ENCODE measurements at places on chromosomes 6 and 20. TPM values are rescaled to one million over a fixed set of nuclear protein-coding genes. Genes with fewer than 3 reads are reported as not detected.

Gene ENPP3
- 0.37 TPM for total RNA-seq

Gene CLPSL1
- total RNA-seq: not detected

Gene FAM83D
- total RNA-seq: 2.3 TPM

Gene ZNF335
- 11.7 TPM for total RNA-seq

Gene DDR1
- 16.2 TPM for total RNA-seq

Gene PKIG
- total RNA-seq: 88.0 TPM

Gene PTPRT
- under 0.01 TPM for total RNA-seq

Gene OSER1
- total RNA-seq: 37.3 TPM

Gene FOXC1
- total RNA-seq: 0.28 TPM

Gene APOM
- total RNA-seq: 2.8 TPM

Gene MAPK13
- total RNA-seq: 8.1 TPM

Gene TRIM38
- total RNA-seq: 8.1 TPM

Gene JAG1
- total RNA-seq: 26.6 TPM

Gene GGTLC1
- not detected for total RNA-seq

Gene ZSCAN23
- total RNA-seq: 4.4 TPM

Gene BMP5
- total RNA-seq: under 0.01 TPM

Gene PLEKHG1
- total RNA-seq: 2.7 TPM

Gene SOBP
- total RNA-seq: 5.3 TPM

Gene ENPP5
- total RNA-seq: 0.46 TPM

Gene OR2H1
- total RNA-seq: 0.14 TPM

Gene SLC44A4
- not detected for total RNA-seq

Gene NMBR
- total RNA-seq: not detected

Gene ERVFRD-1
- not detected for total RNA-seq

Gene ALDH8A1
- 0.46 TPM for total RNA-seq

Gene SPATA25
- 1.9 TPM for total RNA-seq

Gene CRISP3
- not detected for total RNA-seq

Gene BMP2
- total RNA-seq: 8.8 TPM

Gene EPB41L1
- 24.5 TPM for total RNA-seq

Gene DSN1
- 6.4 TPM for total RNA-seq

Gene PGM3
- 156 TPM for total RNA-seq

Gene VSTM2L
- total RNA-seq: 1.1 TPM

Gene SMPD2
- total RNA-seq: 13.7 TPM

Gene ZNF334
- 2.0 TPM for total RNA-seq

Gene DZANK1
- total RNA-seq: 0.85 TPM

Gene CST1
- not detected for total RNA-seq

Gene CCR6
- not detected for total RNA-seq

Gene FHL5
- not detected for total RNA-seq

Gene GSTA3
- total RNA-seq: not detected

Gene SAMD5
- total RNA-seq: 0.43 TPM

Gene SS18L1
- 10.4 TPM for total RNA-seq

Gene XKR7
- not detected for total RNA-seq

Gene POFUT1
- 39.1 TPM for total RNA-seq

Gene HMGN3
- total RNA-seq: 26.3 TPM

Gene ABCC10
- total RNA-seq: 16.5 TPM

Gene LCA5
- total RNA-seq: 5.0 TPM

Gene IMPG1
- not detected for total RNA-seq

Gene POPDC3
- total RNA-seq: 8.2 TPM

Data from smooth muscle cell of bladder (primary cell).